ENCODE measurements at places on chromosomes 2 and 18. TPM values are rescaled to one million over a fixed set of nuclear protein-coding genes. Genes with fewer than 3 reads are reported as not detected.

Gene CAVIN2
- total RNA-seq = 18.1 TPM

Gene EPHA4
- total RNA-seq = 3.3 TPM

Gene FAM210A
- total RNA-seq = 24.9 TPM

Gene CNRIP1
- total RNA-seq = 4.6 TPM

Gene GBX2
- not detected for total RNA-seq

Gene STAT4
- 0.53 TPM for total RNA-seq

Gene ADGRF3
- total RNA-seq = not detected

Gene UGT1A10
- total RNA-seq = not detected

Gene CCDC121
- 4.8 TPM for total RNA-seq

Gene DCAF17
- 7.5 TPM for total RNA-seq

Gene FNDC4
- total RNA-seq = 3.9 TPM

Gene SMC6
- total RNA-seq = 10.2 TPM

Gene GATA6
- 0.71 TPM for total RNA-seq

Gene CRACDL
- 2.3 TPM for total RNA-seq

Gene RAB17
- 1.1 TPM for total RNA-seq

Gene PKDCC
- total RNA-seq = 153 TPM

Gene TOGARAM2
- total RNA-seq = 2.2 TPM

Gene ZBTB7C
- total RNA-seq = 2.4 TPM

Gene MTCL1
- 2.1 TPM for total RNA-seq

Gene SIX3
- 0.20 TPM for total RNA-seq

Gene SERPINB4
- not detected for total RNA-seq

Gene AMER3
- not detected for total RNA-seq

Gene SERPINB5
- total RNA-seq = not detected

Gene ITGA6
- total RNA-seq = 46.5 TPM

Gene HTR2B
- total RNA-seq = not detected

Gene GKN1
- total RNA-seq = not detected

Gene NCKAP1
- total RNA-seq = 94.1 TPM

Gene RHOB
- total RNA-seq = 370 TPM

Gene RIOK3
- total RNA-seq = 78.6 TPM

Gene SERPINB11
- total RNA-seq = not detected

Gene GPR45
- not detected for total RNA-seq

Gene DYSF
- total RNA-seq = 109 TPM

Gene RUFY4
- not detected for total RNA-seq

Gene TUBA3D
- not detected for total RNA-seq

Gene SERPINB12
- total RNA-seq = not detected

Gene MYOM1
- total RNA-seq = 388 TPM

Gene NPPC
- not detected for total RNA-seq

Gene PLCL1
- total RNA-seq = 17.3 TPM

Gene GRHL1
- 0.53 TPM for total RNA-seq

Gene CCDC148
- not detected for total RNA-seq

Gene LRRTM1
- not detected for total RNA-seq

Gene TWIST2
- 0.79 TPM for total RNA-seq

Gene TNFAIP6
- total RNA-seq = 1.4 TPM

Gene DUSP19
- total RNA-seq = 1.2 TPM

Gene FAM161A
- 2.0 TPM for total RNA-seq

Gene PMAIP1
- total RNA-seq = 0.43 TPM

Gene CCDC74A
- total RNA-seq = not detected

Gene GALNT3
- not detected for total RNA-seq

Gene CDH2
- total RNA-seq = 0.59 TPM

Gene TYMS
- total RNA-seq = not detected

Gene C2orf72
- total RNA-seq = not detected

Gene RMDN2
- total RNA-seq = 3.9 TPM

Measured in psoas muscle (tissue), 8 donors.